ENCODE measurements at places on chromosomes 4 and X.

DNA sequence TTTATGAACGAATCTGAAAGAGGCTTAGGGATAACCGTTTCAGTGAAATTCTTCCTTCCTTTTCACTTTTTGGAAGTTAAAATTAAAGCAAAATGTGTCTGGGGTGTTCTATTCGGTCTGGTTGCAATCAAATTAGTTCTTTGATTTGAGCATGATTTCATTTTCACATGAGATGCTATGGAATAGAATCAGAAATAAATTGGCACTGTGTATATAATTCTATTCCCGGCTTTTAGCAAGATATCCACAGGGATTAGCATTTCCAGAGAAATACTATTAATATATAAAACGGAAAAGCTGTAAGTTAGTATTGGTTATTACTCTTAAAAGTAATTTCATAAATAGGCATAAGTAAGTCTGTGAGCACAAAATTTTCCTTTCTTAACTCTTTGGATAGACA is 1676.8 kb upstream of the PCDH7 start:
- DNase-seq: no peak

DNA sequence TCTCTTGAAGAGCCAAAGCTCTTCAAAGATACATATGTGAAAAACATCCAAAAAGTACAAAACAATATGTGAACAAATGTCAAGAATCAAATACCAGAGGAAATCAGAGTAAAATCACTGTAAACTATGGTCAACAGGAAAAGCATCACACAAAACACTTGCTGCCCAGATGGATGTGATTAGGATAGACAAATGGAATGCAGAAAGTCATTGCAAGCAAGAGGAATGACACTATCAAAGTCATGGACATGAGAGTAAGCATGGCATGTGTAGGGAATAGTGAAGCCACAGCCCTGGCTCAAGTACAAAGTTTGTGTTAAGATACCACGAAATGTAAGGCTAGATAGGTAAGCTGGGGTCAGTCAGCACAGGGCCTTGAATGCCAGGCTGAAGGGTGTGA is 37.7 kb downstream of the CLDN2 start:
- DNase-seq: no peak

DNA sequence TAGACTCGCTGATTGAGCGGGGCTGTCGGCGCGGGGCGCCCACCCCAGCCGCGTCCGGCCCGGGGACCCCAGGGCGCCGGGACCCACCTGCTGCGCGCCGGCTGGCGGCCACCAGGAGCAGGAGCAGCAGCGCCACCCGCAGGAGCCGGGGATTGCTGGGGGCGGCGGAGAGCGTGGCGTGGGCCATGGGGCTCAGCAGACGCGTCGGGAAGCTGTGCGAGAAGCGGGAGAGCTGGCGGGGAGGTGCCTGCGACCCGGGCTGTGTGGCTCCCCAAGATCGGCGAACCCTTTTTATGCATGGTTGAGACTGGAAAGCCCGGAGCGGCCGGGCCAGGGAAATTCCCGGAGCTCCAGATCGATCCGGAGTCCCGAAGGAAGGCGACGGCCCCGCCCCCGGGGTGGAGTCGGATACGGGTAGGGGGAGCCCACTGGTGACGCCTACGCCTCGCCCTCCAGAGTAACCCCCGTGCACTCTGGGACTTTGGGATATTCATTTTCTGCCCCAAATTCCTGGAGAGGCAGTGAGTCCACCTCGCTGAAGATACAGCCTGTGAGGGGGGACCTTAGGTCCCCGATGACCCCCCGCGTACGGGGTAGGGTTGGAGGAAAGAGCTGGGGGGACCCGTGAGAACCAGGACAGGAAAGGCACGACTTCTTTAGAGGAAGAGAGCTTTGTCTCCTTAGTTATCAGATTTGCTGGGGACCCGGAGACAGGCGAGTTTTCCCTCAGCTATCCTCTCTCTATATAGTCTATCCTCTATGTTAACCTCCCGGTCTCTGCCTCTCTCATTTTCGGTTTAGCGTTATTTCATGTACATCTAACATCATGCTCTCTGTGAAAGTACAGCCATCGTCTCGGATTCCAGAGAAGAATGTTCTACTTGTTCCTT is at the start of gene CXCL3:
Gene CXCL3, minus strand, starts transcription at position 265 of the 890 bp plus-strand sequence. Its CDS starts 78 bp downstream, at position 187.
- no peak for DNase-seq

DNA sequence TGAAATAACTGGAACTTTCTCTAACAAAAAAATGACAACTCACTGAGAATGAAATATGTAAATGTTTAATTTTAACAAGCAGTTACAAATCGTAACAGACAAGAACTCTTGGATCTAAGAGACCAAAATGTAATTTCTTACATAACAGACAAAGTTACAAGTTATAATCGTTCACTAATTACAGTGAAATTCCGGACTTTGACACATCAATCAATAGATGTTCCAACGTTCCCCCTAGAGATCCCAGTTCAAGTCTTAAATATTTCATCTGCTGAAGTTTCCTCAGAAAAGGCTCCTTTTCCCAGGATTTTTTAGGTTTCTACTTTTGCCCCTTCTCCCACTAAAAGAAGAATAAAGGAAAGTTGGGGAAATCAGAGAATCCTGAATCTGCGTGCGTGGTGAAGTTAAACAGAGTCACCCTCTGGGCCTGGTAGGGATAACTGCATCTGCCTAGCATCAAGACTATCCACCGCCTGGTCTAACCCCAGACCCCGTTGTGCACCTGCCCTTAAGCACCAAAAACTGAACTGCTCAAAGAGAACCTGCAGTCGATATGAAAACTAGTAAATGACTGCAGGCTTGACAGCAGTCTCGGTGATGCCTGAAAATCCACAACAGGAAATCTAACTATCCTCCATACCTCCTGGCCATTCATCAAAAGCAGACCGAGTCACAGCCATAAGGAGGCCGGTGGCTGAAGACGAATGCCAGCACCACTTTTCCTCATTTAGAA is 2.3 kb downstream of the IRF2 start:
- DNase-seq: no peak

GRCh38 chr4:46441136-46441859 is 51.4 kb upstream of the GABRA2 start:
- no peak for DNase-seq
